ENCODE measurements at places on chromosomes 6 and 20.

DNA sequence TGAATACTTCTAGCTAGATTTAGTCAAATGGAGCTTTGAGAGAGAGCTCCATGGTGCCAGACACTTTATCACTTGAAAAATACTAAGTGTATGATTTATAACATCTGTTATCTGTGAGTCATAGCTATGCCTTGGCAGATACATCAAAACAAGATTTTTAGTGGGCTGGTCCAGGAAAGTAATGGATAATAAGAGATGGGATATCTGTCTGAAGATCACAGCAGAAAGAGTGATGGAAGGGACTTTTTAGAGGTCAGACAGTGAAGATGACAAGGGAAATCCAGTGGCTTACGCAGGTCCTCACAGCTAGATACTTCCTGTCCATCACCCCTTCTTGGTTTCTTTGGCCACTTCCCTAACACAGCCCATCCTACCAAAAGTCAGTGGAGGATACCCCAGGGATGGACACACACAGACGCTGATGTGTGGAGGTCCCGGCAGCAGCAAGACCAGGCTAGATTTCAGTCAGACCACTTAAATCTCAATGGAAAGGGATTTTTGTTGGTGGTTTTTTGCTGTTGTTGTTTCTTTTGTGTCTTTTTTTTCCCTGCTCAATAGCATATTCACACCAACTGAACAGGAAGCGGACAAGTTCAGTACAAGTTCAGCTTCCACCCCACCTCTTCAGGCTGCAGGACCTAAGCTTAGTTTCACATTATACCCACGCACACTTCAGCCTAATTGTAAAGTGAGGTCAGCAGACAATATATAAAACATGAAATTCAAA, 209.3 kb downstream of the ALDH8A1 start:
- peak; percentile 50 for DNase-seq

DNA sequence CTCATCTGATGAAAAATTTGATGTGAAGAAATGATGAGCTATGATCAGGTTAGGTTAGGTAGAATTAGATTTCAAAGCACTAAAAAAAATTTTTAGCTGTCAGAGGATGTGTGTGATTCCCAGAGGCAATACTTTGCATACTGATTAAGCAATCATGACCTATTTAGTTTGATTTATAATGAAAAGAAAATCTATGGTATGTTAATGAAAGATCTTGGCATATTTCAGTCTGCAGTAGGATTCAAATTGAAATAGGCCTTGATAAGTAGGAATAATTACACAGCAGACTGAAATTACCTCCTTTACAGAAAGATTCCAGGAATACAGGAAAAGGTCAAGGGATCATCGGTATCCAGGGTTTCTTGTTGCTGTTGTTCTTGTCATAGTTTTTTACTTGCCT, 69.3 kb downstream of the HDDC2 start:
- no peak for DNase-seq

- DNase-seq, result no peak
Observed at GRCh38 chr6:136061701-136062100, 188.4 kb downstream of the MTFR2 start.

DNA sequence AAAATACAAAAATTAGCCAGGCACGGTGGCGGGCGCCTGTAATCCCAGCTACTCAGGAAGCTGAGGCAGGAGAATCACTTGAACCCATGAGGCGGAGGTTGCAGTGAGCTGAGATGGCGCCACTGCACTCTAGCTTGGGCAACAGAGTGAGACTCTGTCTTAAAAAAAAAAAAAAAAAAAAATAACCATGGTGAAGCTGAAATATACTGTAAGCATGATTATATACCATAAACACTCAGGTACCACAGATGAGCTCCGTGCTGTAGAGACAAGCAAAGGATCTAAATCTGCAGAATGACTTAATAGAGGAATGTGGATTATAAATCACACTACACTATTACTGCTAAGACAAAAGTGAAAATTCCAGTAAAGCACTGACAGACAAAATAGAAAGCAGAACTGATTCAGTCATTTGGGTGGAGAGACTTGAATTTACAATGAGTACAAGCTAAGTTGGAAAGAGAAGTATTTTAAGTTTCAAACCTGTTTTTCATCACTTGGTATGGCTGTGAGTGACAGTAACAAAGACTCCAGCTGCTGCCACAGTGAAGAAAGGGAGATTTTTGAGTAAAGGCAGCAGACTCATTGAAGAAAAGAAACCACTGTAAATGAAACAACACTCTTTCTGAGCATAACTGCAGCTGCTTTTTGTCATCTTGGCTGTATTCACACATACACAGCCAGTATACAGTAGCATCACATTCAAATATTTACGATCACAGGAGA, 322.1 kb downstream of the RNGTT start:
- DNase-seq, result peak; percentile 58

DNA sequence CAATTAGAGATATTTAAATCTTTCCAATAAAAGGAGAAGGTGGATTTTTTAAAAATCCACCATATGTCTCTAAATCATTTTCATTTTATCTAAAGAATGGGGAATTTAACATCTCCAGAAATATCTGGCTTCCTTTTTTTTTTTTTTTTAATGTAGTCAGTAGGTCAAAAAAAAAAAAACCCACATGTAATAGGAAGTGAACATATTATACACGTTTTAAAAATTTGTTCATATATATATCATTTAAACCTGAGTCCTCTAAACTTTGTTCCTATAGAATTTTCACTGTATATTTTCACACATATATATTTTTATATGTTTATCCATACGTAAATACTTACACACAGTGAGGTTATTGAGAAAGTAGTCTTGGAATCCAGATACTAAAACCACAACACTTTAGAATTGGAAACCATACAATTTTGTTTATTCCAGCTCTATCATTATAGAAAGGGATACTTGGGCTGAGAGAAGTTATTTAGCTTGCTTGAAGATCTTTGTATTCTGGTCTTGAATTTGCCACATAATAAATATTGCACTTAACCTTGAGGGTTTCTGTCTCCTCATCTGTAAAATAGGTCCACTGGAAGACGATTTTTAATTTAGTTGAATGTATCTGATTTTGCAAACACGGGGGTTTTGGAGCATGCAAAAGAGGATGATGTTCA, 62.1 kb upstream of the ZNF217 start:
- DNase-seq, result peak; percentile 40

Measured in inflammatory macrophage treated with lipopolysaccharide for 4 hours (primary cell).